ENCODE measurements at places on chromosomes 3 and 15.

DNA sequence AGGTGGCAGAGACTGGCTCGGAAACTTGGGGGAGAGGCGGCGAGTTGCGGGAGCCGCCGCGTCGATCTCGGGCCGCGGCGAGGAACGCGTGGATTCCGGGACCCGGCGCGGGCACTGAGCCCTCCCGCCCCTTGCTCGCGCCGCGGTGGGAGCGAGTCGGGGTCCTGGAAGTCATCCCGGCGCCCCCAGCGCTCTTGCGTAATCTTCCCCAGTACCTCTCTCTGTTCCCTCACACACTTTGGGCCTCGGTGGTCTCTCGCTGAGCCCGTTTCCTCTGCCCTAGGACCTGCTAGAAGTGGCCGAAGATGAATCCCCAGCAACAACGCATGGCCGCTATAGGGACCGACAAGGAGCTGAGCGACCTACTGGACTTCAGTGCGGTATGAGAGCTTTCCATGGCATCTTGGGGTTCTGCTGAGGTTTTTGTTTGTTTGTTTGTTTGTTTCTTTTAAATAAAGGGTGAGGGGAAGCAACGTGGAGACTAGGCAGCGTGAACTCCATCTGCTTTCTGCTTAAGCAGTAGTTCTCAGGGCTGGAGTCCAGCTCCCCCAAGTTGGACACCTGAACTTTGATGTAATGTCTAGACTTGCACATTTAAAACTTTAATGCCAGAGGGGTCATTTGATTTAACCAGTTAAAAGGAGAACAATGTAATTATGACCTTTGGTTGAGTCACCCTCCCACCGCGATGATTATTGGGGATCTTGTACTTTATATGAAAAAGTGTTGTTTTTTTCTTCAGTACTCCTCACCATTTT, 1.3 kb downstream of the TCF12 start:
- DNase-seq: peak; percentile 56

DNA sequence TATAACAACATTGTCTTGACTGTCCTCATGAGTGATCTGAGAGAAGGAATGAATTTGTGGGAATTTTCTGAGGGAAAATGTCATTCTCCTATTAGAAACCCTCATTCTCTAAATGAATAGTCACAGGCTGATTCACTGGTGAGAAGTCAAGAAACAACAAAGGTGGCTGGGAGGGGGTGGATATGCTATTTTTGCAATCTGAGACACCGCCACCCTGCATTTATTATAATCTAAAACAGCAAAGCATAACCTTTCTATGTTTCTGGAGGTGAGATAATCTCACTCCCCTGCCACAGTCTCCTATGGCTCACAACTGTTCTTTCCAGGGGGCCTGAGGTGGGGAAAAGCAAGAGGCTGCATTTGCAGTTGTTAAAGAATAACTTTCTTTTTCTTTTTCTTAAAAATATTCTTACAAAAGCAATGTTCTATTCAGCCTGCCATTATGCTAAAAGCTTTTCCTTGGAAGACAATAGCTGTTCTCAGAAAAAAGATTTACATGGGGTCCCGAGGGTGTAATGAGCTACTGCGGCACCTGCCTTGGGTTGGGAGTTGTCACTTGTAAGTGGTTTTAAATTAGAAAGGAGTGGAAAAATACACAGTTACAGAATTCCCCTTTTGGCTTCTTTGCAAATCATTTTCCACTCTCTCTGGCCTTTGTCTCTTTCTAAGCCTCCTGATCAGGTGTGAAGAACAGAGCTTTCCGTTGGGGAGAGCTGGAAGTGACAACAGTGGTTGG, 220.9 kb downstream of the AGBL1 start:
- peak; percentile 46 for DNase-seq

DNA sequence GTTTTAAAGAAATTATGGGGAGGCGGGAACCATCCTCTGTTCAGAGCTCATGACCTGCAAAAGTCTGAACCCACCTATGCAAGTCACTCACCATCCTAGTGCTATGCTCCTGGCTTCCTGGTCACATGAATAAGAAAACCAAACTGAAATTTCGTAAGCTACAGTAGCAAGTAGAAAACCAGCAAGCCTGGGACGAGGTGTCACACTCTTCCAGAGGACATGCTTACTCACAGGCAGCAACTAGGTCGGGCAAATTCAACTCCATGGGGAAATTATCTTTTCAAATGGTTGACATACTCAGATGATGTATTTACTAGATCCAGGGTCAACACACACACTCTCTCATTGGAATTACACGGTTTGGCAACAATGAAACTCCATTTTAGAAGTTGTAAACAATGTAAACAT, 31.3 kb downstream of the LDHAL6B start:
- no peak for DNase-seq

GRCh38 chr3:152961323-152961722, 126.4 kb downstream of the P2RY1 start:
- DNase-seq: no peak

DNA sequence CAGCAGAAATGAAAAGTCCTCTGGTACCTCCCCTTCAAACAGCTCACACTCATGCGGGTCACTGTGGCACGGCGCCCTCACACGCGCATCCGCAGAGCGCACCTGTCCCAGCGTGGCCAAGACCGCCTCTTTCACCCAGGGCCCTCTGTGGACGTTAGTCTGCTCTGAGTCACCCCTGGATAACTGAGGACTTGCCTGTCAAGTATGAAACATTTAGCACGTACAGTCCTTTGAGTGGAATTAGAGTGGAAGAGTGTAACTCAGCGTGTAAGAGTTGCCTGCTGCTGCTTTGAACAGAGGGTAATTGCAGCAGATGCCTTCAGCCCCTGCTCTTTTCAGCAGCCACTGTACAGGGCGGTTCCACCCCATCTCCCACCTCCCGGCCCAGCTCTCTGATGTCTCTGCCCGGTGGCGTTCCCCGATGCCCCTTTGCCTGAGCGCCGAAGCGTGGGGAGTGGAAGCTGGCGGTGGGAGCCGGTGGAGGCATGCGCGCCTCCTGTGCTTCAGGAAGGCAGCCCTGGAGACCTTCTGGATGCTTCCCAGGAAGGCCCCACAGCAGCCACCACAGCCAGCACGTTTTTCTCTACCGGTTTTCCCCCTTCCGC, 23.0 kb downstream of the CPN2 start:
- DNase-seq: no peak

DNA sequence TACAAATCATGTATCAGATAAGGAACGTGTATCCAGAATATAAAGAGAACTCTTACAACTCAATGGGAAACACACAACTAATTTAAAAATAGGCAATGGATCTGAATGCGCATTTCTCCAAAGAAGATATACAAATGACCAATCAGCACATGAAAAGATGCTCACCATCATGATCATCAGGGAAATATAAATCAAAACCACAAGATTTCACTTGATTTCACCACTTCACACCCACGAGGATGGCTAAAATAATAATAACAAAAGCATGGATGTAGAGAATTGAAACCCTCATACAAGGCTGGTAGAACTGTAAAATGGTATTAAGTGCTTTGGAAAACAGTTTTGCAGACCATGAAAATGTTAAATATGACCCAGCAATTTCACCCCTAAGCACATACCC, 26.7 kb upstream of the SLC12A8 start:
- DNase-seq: no peak

- DNase-seq: no peak
These were observed 118.4 kb upstream of the GPR149 start for GRCh38 chr3:154548341-154548740.

DNA sequence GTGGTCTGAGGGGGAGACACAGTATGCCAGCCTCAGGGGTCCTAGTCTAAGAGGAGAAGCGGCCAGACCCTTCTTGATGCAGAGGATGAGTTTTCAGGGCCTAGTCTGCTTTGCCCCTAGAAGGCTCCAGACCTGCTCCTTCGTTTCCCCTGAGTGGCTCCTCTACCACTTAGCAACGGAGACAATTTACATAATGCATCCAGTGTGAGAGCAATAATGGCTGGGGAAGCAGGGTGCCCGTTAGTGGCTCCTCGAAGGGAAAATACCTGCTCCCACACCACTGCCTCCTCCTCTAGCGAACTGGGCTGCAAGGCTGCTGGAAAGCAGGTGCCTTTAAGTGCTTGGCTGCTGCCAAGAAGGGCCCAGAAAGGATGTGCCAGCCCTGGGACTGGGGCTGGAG, 38.9 kb downstream of the CACNA2D2 start:
- DNase-seq: no peak

GRCh38 chr15:22263738-22264137, 183.4 kb downstream of the OR4M2 start:
- DNase-seq: no peak

DNA sequence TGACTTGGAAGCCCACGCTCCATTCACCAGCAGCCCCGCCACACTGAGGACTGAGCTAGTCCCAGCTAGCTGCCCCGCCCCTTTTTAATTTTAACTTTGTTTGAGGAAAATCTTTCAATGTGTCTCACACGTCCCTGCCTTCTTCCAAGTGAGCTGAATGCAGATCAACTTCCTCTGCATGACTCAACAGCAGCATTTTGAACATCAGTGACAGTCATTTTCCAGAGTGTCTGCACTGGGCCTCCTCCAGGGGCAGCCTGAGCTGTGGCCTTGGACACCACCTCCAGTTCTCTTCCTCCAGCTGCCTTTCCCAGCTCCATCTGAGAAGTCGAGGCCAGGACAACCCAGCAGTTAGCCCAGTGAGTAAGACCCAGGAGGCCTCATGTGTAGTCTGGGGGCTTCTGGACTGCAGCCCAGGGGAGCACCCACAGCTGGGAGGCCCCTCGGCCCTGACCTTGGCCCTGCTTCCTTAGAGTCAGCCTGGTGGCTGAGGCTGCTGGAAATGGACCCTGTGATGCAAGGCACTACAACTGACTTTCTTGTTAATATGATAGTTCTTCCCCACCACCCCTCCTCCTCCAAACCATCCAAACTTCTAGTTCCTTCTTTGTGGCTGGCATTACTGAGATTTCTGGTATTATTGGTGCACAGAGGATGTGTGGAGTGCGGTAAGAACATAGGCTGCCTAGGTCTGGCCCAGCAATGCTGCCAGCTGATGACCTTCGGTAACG, 21.4 kb upstream of the ESYT3 start:
- DNase-seq: no peak

DNA sequence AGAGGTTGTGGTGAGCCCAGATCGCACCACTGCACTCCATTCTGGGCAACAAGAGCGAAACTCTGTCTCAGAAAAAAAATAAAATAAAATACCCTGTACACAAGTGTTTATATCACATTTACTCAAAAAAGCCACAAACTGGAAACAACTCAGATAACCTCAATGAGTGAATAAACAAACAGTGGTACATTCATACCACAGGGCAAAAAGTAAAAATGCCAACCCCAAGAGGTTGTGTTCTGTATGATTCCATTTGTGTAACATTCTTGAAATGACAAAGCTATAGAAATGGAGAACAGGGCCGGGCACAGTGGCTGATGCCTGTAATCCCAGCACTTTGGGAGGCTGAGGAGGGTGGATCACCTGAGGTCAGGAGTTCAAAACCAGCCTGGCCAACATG, 12.9 kb downstream of the EDC3 start:
- no peak for DNase-seq

GRCh38 chr15:75025107-75025506, 1.7 kb downstream of the PPCDC start:
- DNase-seq: no peak

- no peak for DNase-seq
These were observed 13.0 kb downstream of the GUCA1C start for GRCh38 chr3:108940568-108941263.
